Fibroblast of the aortic adventitia (primary cell): ENCODE measurements at places on chromosomes 7 and 10. TPM values are rescaled to one million over a fixed set of nuclear protein-coding genes. Genes with fewer than 3 reads are reported as not detected.

The GJD4 gene
- 0.09 TPM in 1 of 2 replicates, not detected in the other for total RNA-seq

The DENND2A gene
- total RNA-seq, result 10.8 and 17.7 TPM in 2 replicates

The GDF10 gene
- total RNA-seq, result 11.1 TPM in 1 of 2 replicates, not detected in the other

The SNX10 gene
- 0.09 and 2.5 TPM in 2 replicates for total RNA-seq

The CPN1 gene
- not detected in 2 replicates for total RNA-seq

The SPDYE9 gene
- 0.08 TPM in 1 of 2 replicates, not detected in the other for total RNA-seq

The PKD2L1 gene
- not detected in 2 replicates for total RNA-seq
